A549 treated with CpdA at 1 μM for 4 hours (cell line): ENCODE measurements at places on chromosomes 12 and 14. TPM values are rescaled to one million over a fixed set of nuclear protein-coding genes. Genes with fewer than 3 reads are reported as not detected.

TMEM179 gene
- 0.15 to 0.63 TPM (median 0.38 TPM) in 5 replicates for total RNA-seq

RDH11 gene
- total RNA-seq = 59.7 to 71.1 TPM (median 63.5 TPM) in 5 replicates

LMO3 gene
- total RNA-seq = not detected in 5 replicates

KDM2B gene
- total RNA-seq = 19.2 to 23.5 TPM (median 22.8 TPM) in 5 replicates

SRRM4 gene
- total RNA-seq = not detected in 5 replicates

SYNDIG1L gene
- not detected in 5 replicates for total RNA-seq

SAMD4A gene
- 6.3 to 8.5 TPM (median 6.7 TPM) in 5 replicates for total RNA-seq

POTEM gene
- not detected in 5 replicates for total RNA-seq

MGST1 gene
- total RNA-seq = 733 to 785 TPM (median 773 TPM) in 5 replicates
